ENCODE measurements at places on chromosomes 3 and 15.
A peak's percentile ranks its signal among the peaks of the same experiment; 100 is the strongest.

GRCh38 chr3:181330257-181330656 is 340.7 kb upstream of the DNAJC19 start:
- DNase-seq, result no peak

GRCh38 chr3:188526057-188526456 is 372.1 kb downstream of the LPP start:
- DNase-seq, result no peak

DNA sequence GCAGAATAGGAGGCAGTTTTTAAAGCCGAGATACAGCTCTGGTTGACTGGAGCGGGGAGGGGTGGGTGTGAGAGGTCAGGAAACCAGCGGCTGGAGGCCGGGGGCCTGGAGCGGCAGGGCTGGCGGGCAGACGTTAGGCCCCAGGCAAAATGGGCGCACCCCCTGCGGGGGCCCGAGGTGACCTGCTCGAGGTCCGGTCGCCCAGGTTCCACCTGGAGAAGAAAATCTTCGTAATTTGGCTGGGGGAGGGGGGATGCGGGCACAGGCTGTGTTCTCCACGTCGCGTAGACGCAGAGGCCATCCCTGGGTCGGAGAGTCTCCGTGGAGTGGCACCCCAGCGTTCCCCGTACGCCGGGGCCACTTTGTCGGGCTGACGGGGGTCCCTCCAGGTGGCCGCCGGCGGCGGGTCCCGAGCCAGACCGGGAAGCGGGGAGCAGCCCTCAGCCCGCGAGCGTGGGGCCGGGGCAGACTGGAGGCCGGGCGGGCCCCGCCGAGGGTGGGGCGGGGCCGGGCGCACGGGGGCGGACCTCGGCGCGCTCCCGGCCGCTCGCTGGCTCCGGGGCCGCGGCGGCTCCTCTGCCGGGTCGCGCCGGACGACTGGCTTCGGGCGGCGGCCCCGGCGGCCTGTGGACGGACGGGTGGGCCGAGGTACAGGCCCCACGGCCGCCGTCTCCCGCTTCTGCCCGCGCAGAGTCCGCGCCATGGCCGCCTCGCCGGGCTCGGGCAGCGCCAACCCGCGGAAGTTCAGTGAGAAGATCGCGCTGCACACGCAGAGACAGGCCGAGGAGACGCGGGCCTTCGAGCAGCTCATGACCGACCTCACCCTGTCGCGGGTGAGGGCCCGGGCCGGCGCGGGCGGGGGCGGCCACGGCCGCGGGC is at the start of gene CRTC3:
CRTC3 (plus strand) TSS at position 553 of the 879 bp plus-strand sequence; CDS start at position 702, 149 bp downstream.
- DNase-seq, result peak; percentile 43

- DNase-seq, result no peak
Observed at GRCh38 chr15:99677540-99678134, 55.6 kb downstream of the LYSMD4 start.

- no peak for DNase-seq
Observed at GRCh38 chr3:71806736-71807135, 21.8 kb upstream of the PROK2 start.

GRCh38 chr3:122247825-122248185 is 64.3 kb downstream of the CASR start:
- no peak for DNase-seq

DNA sequence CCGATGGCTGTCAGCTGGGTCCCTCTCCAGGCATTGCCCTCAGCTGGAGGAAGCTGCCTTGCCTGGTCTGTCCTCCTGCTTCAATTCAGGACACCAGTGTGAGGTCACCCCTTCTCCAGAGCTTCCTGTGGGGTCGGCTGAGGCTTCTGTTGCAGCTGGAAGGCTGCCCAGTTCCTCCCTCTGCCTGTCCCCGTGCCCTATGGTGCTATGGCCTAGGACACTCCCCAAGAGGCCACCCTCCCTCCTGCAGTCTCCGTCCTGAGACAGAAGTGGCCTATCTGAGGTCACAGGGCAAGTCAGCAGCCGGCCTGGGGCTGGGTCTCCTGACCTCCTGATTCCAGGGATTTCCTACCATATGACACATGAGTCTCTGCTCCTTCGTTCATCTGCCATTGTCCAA is 57.9 kb downstream of the RASGRF1 start:
- no peak for DNase-seq

DNA sequence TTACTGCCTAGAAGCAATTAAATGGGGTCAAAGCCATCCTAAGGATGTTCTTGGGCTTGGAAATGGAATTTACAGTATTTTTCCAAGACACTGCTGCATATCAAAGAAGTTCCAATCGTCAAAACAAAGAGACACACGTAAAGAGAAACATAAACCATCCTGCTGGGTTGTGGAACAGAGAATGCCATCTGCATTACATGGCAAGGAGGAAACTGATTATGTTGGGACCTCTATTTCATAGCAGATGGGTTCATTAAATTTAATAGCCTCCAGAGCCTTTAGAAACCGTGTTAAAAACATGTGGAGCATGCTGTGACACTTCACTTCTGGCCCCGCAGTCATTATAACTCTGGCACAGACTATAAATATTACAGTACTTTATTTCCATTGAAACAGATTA is 154.6 kb downstream of the LRTM1 start:
- no peak for DNase-seq

GRCh38 chr15:25805031-25805430 is 58.1 kb downstream of the ATP10A start:
- no peak for DNase-seq

DNA sequence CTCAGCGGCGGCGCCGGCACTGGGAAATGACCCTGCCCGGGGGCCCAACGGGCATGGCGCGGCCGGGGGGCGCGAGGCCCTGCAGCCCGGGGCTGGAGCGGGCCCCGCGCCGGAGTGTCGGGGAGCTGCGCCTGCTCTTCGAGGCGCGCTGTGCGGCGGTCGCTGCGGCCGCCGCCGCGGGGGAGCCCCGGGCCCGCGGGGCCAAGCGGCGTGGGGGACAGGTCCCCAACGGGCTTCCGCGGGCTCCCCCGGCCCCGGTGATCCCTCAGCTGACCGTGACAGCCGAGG is 172 bp downstream of the ITPKA start:
- DNase-seq, result no peak

DNA sequence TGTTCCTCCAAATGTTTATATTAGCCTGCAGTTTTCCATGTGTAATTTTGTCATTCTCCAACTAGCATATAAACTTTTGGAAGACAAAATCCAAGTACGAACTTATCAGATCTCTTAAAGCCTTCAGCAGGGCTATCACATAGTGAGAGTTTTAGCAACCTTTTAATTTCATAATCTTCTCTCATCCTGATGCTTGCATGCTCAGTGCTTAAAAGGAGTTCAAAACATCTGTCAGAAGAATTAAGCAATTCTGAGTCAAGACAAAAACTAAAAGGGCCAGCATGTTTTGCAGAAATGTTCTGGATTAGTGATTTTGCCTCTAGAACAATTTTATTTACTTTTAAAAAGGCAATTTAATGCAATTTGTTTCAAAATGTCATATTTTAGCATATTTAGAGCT is 73.4 kb upstream of the SLC2A2 start:
- no peak for DNase-seq

DNA sequence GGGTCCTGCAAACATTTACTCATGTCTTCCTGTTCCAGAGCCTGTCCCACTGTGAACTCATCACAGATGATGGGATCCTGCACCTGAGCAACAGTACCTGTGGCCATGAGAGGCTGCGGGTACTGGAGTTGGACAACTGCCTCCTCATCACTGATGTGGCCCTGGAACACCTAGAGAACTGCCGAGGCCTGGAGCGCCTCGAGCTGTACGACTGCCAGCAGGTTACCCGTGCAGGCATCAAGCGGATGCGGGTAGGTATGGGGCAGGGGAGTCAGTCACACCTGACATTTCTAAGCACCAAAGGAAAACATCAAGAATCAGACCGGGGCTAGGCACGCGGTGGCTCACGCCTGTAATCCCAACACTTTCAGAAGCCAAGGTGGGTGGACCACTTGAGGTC is 56.3 kb downstream of the UBP1 start:
- DNase-seq, result no peak

DNA sequence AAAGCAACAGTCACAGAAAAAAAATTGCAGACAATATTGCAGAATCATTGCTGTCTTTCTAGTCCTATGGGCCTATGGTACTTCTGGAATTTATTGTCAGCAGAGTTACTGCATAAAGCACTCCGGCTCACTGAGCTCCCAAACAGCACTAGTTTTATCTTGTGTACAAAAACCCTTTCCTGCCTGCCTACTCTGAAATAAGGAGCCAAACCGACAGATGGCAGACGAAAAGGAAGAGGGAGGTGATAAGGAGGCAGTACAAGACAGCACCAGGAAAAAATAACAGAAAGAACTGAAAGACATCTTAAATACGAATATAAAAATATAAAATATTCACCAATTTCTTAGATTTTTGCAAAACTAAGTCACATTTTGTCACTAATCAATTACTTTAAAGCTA is 15.6 kb downstream of the HERC1 start:
- DNase-seq, result no peak

- no peak for DNase-seq
Observed at GRCh38 chr3:191435981-191436380, 25.0 kb upstream of the PYDC2 start.

DNA sequence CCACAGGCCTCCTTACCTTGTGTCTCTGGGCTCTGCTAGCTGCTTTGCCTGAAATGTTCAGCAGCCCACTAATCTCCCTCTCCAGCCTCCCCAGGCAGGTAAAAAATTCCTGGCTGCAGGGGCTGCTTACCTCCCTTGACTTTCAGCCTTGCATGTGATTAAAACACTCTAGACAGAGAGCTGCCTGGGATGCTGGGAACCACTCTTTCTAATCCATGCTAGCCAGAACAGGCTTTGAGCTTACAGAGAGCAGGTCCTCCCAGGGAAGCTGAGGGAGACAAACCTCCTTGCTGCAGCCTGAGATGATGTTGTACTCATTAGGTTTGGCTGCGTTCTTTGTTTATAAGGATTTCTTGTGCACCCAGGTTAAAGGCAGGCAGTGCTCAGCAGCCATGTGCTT is 33.7 kb upstream of the LIPC start:
- DNase-seq, result no peak

GRCh38 chr3:6262010-6262409 is 598.9 kb upstream of the GRM7 start:
- no peak for DNase-seq

GRCh38 chr3:58772462-58772861 is 105.9 kb upstream of the FAM3D start:
- DNase-seq, result no peak

DNA sequence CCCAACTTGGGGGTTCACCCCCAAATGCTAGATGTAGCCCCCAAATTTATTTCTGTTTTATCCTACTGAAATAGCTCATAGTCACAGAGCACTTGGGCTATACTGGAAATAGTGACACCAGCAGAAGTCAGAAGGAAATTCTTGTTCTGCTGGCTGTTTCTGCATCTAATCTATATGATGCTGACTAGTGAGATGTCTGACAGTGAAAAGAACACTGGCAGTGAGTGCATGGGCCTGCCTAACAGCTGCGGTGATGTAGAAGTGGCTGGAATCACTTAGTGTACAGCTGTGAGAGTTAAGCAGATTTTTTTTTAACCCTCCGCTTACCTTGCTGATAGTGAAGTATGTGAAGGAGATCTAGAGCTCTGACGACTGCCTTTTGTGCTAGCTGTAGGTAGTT is 14.0 kb downstream of the TTC14 start:
- DNase-seq, result no peak

GRCh38 chr3:115074502-115074901 is 72.6 kb downstream of the ZBTB20 start:
- DNase-seq, result no peak

DNA sequence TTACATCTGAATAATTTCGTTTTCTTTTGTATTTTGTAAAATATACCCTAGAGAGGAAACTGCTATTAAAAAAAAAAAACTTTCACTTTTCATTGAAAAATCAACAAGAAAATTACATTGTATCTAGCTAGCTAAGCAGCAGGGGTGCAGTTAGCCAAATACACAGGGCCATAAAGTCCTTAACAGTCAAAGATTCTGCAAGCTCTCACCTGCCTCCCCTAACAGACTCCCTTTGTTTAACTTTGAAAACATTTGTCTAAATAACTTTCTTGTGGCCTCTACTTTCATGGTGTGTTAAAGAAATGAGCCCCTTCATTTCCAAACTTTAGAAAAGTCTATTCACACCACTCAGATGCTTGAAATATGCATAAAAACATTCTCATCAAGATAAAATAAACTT is 23.3 kb downstream of the CBLB start:
- no peak for DNase-seq

DNA sequence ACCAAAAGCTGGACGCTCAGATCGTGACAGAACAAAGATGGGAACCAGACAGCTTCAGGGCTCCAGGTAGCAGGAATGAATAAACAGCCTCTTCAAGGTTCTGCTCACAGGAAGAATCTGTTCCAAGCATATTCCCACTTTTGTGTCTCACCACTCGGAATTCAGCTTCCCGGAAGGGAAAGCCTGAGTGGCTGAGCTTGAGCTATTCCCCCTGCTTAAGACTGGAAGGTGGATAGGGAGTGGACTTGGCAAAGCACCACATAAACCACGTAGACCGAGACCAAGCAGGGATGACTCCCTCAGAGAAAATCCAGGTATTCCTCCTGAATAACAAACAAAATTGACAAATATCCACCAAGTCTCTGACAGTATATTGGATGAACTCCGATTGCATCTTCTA is 180.2 kb upstream of the NR2F2 start:
- no peak for DNase-seq

GRCh38 chr3:144923046-144923775 is 951.6 kb downstream of the DIPK2A start:
- DNase-seq, result no peak

DNA sequence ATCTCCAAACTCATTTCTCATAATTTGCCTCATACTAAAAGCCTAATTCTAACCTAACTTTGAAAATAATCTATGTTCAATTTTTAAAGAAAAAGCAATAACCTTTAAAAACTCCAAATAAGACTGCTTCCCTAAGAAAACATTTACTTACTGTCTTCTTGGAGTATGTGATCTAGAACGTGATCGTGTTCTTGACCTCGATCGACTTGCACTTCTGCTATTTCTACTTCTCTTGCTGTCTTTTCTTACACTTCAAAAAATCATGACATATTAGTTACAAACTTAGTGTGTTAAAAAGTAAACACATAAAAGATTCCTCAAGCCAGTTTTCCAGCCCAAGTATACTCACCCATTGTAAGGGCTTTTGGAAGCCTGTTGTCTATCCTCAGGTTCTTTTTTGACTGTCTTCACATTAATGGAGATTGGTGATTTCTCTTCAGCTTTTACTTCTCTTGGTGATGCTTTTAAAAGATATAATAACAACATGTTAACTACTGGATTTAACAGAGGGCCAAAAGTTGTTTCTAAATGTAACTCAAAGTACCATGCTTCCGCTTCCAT is 10.7 kb downstream of the CCNL1 start:
- no peak for DNase-seq

GRCh38 chr3:111070772-111071256 is 802 bp upstream of the NECTIN3 start:
- DNase-seq, result no peak

GRCh38 chr15:54387799-54388198 is 409.6 kb downstream of the UNC13C start:
- DNase-seq, result no peak

- no peak for DNase-seq
Observed at GRCh38 chr3:152853196-152853595, 18.3 kb downstream of the P2RY1 start.

DNA sequence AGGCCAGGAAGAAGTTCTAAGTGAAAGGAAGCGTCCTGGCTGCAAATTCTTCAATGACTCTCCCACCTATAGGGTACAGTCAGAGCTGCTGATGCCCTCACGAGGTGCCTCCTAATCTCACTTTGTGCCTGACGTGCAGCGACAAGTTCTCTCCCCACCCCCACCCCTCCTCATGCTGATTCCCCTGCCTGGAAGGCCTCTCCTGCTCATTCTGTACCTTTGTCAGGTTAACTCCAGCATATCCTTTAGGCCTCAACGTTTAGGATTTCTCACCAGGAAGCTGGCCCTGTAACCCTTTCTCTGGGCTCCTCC is 25.0 kb downstream of the SLC12A8 start:
- no peak for DNase-seq
